A172 (cell line): ENCODE measurements at places on chromosomes 1 and 21. TPM values are rescaled to one million over a fixed set of nuclear protein-coding genes. Genes with fewer than 3 reads are reported as not detected.

Gene CDCA8
- total RNA-seq = 16.0 and 22.5 TPM in 2 replicates

DNA sequence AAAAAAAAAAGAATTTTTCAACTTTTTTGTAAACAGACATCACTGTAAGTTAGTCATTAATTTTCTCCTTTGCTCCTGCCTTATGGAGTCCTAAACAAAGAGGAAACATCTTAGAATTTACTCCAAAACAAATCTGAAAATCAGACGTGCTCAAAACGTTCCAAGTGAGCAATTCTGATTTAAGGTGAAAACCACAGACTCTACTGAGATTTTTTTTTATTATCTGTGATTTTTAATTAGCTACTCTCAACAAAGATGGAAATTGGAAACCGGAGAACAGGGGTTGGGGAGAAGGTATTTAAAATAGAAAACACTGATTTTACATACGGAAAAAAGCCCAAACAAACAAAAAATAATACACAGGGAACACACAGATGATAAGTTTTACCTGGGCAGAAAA is 7.8 kb upstream of the CTSK start:
- DNase-seq = no peak

DNA sequence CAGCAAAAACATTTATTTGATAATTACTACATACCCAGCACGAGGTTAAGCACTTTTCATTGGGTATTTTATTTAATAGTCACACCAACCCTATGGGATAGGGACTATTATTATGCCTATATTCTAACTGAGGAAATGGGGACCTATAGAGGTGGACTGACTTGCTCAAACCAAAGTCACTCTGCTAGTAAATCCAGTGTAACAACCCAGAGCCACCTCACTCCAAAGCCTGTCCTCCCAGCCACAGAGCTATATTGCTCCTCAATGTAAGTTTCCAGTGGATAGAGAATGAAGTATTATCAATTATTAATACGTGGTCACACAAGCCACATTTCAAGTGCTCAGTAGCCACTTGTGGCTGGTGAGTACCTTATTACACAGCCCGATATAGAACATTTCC is 97.5 kb downstream of the RGS2 start:
- DNase-seq = no peak

- no peak for DNase-seq
These were observed 2.7 kb downstream of the NADK start for GRCh38 chr1:1775327-1776226.

DNA sequence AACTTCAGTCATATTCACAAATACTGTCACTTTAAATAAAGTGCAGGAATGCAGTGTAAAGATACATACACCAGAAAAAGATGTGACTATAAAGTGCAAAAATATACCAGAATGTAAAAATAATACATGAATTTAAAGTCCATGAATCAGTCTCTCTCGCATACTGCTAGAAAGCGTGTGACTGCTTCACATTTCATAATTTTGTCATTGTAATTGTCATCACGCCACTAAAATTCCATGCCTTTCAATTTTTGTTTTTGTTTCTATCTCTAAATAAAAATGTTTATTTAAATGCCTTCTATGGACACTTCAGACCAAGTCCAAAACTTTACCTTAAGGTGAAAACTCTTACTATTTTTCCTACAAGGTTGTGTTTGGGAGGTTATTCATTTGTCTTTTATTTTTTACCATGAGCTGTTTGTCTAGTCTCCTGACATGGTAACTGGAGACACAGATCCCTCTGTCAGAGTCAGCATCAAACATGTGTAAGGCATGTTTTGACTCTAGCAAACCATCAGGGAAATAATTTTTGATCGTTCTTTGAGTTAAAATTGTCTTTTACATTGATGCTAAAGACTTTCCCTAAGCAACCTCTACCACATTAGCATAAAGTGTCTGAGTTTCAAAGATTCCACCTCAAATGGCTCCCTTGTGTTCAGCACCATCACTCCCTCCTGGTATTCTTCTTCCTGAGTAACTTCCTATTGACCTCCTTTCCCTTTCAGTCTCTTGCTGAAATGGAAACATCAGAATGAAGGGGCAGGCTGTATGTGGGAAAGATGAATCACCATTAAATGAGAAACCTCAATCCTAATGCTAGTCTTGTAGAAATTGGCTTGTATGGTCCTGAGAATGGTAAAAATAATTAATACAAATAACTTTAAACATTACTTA is 14.0 kb upstream of the AIM2 start:
- no peak for DNase-seq

Gene SF3B4
- 26.9 and 37.0 TPM in 2 replicates for total RNA-seq

GRCh38 chr1:24505816-24506215 is 3.2 kb downstream of the RCAN3 start:
- no peak for DNase-seq

DNA sequence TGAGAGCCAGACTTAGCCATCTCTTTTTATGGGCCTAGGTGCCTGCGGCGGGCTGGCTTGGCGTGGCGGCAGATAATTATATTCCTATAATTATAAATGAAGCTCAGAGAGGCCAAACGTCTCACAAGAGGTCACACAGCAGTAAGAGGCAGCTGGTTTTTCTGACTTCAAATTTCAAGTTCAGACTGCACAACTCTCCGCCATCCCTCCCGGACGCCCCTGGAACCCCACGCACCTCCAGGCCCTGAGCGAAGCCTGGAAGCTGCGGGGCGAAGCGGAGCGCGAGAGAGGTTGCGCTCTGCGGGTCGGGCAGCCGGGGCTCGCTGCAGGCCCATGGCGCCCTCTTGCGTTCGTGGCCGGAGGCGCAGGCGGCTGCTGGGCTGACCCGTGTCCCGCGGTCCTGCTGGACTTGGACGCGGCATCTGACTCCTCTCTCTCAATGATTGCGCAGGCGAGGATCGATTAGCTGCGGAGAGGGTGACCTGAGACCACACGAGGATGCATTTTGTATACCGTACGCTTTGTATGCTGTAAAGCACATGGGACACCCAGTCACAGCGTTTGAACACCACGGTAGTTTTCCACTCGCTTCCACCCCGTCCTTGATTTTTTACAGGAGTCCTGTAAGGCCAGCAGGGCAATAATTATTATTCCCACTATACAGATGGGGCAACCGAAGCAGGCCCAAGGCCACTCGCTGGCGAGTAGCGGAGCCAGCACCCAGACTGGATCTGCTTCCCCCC is 272.7 kb downstream of the FOXD2 start:
- DNase-seq = peak; percentile 26

DNA sequence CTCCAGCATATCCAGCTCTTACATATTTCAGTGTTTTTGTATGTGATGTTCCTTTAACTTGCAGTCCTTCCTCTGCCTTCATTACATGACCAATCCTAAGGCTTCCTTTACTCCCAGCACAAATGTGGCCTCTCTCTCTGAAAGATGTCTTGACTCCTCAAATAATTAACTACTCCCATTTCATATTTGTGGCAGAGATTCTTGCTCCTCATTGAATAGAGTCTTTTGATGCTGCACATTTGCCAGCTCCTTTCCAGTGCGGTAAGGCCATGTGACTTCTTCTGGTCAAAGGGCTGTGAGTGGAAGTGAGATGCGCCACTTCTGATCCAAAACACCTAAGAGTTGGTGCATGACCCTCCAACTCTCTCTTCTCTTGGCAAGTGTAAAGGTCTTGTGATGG is 19.1 kb upstream of the LAMC1 start:
- DNase-seq = no peak

DNA sequence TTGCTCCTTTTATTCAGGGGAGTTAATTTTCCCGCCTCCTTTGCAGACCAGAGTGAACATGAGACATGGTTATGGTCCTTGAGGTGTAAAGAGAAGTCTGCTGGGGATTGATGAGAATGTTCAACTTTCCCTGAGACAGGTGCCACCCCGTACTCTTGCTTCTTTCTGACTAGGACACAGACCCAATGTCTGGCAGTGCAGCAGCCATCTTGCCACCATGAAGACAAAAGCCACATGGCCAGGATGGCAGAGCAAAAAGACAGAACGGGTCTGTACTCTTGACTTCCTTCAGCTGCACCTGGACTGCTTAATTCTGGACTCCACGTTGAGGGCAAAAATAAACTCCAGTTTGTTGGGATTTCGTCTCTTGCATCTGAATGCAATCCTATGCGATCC is 54.1 kb downstream of the KLHDC7A start:
- DNase-seq = no peak

GRCh38 chr21:42523941-42524340 is 10.3 kb downstream of the SLC37A1 start:
- no peak for DNase-seq

Gene ZSCAN20
- 4.0 and 5.1 TPM in 2 replicates for total RNA-seq

DNA sequence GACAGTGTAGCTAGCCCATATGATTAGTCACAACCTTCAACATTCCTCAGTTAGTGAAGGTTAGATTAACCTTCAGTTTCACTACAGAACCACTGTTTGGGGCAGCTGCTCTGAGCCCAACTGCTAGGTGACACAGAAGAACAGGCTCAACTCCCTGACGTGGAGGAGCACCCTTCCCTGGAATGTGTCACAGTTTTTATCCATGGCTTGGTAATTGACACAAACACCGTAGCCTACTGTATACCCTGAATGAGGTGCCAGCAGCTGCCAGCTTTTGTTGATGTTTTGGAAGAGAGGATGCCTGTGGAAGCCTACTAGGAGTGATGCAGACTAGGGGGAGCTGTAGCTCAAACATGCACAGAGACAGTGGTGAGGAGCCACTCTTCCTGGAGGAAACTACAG is 56.6 kb upstream of the CR2 start:
- DNase-seq = peak; percentile 41

- DNase-seq = no peak
These were observed 201.7 kb upstream of the LMO4 start for GRCh38 chr1:87126886-87127505.

- DNase-seq = no peak
These were observed 15.8 kb upstream of the REG4 start for GRCh38 chr1:119827010-119827409.

DNA sequence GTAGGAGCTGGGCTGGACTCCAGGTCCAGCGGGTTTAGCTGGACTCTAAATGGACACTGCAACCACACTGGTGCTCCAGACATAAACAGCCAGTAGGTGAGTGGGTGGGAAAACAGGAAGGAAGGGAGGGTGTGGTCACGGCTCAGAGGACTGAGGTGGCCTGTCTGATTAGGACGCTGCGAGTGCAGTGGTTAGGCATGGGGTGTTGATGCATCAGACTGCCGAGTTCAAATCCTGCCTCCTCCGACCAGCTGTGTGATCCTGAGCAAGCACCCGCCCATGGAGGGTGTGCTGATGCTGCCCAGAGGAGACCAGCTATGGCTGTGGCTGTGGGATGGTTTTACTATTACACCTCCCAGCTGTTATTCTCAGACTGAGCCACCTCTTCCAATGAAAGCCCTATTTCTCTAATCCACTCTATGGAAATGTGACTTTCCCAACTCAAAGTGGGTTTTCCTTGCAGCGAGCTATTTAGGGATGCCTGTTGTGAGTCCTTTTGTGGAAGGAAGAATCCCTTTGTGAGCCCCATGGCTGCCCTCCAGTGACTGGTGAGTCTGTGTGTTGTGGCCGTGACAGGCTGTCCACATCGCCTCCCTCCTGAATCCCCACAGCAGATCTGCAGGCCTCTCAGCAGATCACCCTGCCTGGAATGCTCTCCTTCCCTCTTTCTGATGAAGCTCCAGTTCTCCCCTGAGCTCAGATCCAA is 56.6 kb upstream of the EDN2 start:
- peak; percentile 61 for DNase-seq

DNA sequence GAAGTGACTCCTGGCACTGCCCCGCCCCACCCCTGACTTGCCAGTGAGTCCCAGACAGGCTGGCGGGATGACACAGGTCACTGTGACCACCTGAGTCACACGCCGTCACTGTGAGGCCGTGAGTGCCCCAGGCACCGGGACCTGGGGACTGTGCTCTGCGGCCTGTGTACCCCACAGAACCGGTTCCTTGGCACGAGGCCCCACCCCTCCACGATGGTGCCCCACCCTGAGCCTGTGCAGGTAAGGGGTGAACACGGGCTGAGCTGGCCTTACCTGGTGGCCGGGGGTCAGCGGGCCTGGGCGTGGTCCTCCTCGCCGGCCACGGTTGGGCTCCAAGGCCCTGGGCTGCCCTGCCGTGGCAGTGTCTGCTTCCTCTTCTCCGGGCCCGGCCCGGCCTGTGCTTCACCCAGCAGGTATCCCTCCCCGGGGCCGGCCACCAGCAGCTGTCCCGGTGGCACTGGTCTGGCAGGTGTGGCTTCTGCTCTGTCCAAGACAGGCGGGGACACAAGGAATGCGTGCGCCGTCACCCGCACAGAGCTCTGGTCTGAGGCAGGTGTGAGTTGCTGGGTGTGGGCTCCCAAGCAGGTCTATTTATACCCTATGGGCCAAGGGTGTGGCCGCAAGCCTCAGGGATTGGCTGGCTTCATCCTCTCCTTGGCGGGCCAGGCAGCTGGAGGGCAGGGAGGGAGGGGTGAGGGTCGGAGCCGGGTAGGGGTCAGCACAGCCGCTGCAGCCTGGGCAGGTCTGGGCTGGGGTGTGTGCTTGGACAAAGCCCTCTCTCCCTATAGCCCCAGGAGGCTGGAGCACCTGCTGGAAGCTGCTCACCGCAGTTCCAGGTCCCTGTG is at the start of gene RNF223:
Gene RNF223 (minus strand): TSS at position 564 of the 845 bp plus-strand sequence. CDS start 1,740 bp downstream, outside the sequence.
- DNase-seq = no peak

GRCh38 chr21:18007121-18007520 is 188.0 kb upstream of the C21orf91 start:
- DNase-seq = no peak

DNA sequence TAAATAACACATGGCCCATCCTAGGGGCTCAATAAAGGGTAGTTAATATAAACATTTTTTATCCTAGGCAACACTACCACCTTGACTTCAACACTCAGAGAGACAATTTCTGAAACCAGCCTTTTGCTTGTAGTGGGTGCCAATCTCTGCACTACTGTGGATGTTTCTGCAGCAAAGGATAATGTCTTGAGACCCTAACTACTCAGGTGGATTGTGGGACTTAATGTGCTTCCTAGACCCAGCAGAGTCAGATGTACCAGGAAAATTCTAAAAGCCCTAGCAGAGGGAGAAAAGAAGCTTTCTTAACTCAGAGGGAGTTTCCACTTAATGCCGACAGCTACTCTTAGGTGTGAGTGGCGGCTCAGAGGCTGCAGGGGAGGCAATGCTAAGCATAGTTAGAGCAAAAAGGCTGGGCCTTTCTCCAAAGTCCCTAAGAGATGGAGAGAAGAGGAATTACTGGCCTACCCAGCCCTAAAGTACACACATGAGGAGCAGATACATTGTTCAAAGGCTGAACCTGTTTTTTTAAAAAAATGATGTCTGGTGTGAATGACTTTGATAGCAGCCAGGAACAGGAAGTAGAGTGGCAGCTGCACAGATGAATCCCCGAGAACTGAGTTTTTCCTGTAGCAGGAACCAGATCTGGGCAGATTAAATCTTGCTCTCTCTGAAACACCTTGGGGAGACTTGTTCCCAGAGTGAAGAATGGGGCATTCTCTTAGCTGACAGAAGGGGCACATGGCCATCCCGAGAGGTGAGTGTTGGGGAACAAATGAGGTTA is 33.5 kb upstream of the ABCD3 start:
- DNase-seq = no peak

Gene RSPO1
- 0.22 TPM in 1 of 2 replicates, not detected in the other for total RNA-seq

GRCh38 chr1:77538956-77539518 is 143.4 kb downstream of the ZZZ3 start:
- DNase-seq = peak; percentile 60

Gene WNT3A
- total RNA-seq = 0.72 TPM in 1 of 2 replicates, not detected in the other

Gene AUNIP
- total RNA-seq = 4.8 and 4.9 TPM in 2 replicates

Gene CR1L
- not detected in 2 replicates for total RNA-seq
